Naive B cell (primary cell): ENCODE measurements at places on chromosomes 6 and 20. TPM values are rescaled to one million over a fixed set of nuclear protein-coding genes. Genes with fewer than 3 reads are reported as not detected.
A peak's percentile ranks its signal among the peaks of the same experiment; 100 is the strongest.

DNA sequence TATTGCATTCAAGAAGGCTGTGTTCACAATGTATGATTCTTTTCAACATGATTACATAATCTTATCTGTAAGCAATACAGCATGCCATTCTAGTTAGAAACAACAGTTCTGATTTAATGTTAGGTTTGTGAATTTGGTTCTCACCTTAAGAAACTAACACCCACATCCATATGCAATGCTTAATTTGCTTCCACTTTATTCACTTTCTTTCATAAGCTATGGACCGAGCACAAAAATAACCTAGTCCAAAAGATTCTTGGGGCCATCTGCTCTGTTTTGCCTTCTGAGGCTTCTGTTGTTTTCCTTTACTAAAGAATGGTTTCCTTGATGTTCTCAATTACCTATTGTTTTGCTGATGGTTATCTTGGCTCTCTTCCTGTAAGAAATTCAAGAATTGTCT lies 258.2 kb downstream of the EYS start:
- no peak for DNase-seq

DNA sequence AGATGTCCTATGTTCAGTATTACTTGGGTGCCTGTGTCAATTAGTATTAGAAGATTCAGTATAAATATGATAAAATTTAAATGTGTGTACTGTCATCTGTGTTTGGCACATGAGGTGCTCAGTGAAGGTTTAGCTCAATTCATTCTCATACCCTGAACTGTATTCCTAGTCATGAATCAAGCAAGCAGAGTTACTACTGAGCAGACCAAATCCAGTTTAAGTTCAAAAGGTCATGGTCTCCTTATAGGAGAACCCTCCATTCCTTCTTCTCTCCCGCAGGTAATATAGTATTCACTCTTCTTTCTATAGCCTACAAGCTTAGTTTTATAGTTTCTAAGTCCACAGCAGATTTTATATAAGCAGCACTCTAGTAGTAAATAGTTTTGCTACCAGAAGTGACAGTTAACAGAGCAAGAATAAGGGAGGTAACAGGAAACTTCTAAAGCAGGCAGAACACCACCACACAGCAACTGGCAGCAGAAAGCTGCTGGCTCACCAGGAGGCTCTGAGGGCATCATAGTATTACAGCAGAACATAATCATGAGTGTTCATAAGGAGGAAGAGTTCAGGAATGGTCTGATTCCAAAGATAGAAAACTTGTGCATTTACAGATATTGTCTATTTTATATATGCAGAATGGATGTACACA lies 133.2 kb downstream of the SLC16A10 start:
- DNase-seq = no peak

DNA sequence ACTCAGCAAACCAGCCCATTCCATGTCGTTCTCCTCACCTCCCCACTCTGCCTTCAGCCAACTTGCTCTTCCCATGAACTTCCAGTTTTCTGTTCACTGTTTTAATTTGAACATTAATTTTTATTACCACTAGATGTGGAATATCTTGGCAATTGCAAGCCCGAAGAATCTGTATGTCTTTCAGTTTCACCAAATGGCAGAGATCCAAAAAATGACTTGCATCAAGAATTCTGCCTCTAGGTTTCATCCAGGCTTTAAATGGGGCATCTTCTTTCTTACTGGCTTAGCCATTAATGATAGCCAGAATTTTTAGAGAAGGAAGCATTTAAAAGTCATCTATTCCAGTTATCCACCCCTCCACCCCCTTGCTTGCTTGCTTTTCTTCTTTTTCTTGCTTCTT lies 39.0 kb downstream of the CAP2 start:
- no peak for DNase-seq

DNA sequence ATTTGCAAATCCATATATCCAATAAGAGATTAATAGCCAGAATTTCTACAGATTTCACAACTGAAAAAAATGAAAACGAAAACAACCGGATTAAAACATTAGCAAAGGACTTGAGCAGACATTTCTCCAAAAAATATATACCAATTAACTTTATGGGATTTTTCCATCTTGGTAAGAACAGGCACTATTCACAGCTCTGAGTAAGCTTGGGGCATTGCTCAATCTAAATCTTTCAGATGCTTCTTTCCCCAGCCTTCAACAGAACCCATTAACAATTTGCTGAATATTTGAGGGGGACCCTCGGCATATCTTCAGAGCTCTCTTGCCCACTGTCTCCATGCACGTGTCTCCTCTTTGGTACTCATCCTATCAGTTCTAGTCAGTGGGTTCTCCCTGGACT lies 111.7 kb upstream of the CD93 start:
- no peak for DNase-seq

- no peak for DNase-seq
Measured at GRCh38 chr6:168166627-168167026, 87.6 kb upstream of the FRMD1 start.

DNA sequence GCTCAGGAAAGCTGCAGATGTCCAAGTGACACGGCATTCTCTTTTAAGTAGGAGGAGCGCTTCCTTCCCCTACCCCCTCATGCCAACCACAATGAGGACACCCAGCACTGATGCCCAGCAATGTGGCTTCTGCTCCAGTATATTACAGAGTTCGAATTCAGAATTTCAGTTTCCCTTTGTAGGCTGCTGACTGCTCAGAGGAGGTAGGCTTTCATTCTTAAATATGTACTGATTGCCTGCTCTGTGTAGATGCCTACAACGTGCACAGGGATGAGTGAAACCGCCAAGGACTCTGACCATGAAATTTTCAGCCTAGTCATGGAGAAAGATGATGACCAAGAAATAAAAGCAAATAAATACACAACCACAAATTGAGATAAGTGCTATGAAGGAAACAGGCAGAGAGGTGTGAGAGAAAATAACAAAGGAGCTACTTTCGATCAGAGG lies 50.9 kb upstream of the TNFAIP3 start:
- DNase-seq = no peak

GRCh38 chr6:30541515-30542403 lies 14.5 kb downstream of the GNL1 start:
- peak; percentile 79 for DNase-seq

GRCh38 chr20:25065625-25066338 lies 7.8 kb upstream of the ACSS1 start:
- DNase-seq = peak; percentile 79

- DNase-seq = no peak
Measured at GRCh38 chr6:118617417-118617816, 34.0 kb downstream of the CEP85L start.

GRCh38 chr6:33886673-33887144 lies 82.9 kb upstream of the MLN start:
- no peak for DNase-seq

DNA sequence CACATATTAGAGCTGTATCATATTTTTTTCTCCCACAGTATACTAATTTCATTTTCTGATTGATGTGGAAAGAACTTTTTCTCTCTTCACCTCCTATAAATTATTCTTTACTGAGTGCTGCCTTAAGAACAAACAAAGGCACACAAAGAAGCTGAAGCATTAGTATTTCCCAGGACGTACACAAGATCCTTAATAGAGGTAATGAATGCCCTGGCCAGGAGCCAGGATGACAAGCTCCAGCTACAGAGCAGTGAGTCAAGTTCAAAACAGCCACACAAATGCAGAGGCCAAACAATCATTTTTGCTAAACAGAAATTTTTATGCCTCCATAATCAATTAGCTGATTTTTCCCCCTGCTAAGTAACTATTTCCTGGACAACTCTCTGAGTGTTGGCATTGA lies 639.6 kb downstream of the EPHA7 start:
- DNase-seq = no peak

GRCh38 chr6:135346747-135347146 lies 150.8 kb downstream of the AHI1 start:
- DNase-seq = no peak

DNA sequence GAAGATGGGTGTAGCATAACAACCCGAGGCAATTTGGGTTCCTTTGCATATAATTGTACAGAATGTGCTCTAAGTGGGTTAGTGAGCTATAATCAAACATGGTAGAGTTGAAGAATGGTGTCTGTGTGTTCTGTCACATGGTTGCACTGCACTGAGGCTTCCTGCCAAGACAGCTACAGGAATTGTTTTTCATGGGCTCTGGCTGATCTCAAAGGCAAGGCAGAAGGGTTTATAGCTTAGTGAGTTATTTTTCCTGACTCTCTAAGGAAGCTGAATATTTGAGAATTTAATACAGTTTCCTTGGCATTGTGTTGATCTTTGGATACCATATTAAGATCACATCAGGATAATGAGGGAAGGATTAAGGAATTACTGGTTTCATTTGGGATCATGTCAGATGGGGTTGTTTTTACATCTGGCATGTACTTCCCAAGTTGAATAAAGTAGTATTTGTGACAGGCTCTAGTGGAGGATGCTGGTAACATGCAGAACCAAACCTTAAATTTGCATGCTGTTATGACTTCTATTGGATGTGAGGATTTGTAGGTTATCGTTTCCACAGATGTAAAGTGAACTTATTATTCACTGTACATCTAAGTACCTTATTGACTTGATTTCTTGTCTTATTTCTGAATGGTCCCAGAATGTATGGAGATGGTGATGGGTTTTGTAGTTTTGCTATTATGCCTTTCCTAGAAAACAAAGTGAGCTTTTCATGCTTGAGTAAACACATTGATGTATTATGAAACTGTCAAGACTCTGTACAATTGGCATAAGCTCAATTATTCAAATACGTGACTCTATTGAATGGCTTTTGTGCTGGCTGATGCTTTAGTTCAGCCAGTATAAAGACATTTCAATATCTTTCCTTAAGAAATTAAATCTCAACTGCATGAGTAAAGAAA lies 43.3 kb downstream of the LRRC1 start:
- no peak for DNase-seq

- no peak for DNase-seq
Measured at GRCh38 chr6:92125681-92126080, 1293.7 kb downstream of the EPHA7 start.

GRCh38 chr6:9007027-9007426 lies 571.7 kb upstream of the SLC35B3 start:
- DNase-seq = no peak

DNA sequence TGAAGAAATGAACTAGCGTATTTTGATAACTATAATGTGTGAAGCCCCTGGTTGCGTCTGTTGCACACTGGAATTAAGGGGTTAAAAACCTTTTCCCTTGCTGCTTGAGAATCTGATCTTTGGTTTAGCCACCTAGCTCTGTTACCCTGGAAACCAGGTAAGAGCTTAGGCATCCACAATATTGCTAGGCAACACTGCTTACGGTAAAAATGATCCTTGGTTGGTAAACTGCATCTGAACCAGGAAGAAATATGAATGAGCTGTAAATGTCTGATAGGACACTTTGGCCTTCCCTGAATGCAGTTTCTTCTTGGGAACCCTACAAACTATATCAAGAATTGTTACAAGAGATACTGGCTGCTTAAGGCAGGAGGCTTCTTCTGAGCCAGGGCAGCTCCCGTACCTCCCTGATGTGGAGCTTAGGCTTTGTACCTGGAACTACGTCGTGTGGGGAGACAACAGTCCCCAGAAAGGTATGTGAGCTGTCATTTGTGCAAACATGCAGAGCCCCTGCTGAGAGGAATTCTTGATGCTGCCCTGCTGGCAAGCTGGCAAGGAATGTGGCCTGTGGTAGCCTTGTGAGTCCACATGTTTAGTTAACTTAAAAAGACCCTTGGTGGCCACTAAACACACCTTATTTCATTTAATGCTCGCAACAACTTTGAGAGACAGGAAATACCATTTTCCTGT lies 18.4 kb downstream of the UBE3D start:
- no peak for DNase-seq

DNA sequence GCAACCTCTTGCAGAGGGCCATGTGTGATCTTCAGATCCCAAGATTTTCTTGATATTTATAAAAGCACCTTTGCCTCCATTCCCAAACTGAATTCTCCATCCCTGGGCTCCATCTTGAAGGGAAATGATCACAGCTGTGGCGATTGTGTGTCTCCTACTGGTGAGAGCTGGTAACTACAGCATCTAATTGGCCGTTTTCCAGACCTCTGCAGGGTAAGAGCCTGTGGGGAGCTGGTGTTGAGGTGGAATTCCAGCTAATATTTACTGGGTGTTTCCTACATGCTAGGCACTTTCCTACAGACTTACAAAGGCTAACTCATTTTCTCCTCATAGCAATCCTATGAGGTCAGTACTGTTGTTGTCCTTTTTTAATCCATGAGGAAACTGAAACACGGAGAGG lies 59.2 kb upstream of the FNDC1 start:
- DNase-seq = no peak

DNA sequence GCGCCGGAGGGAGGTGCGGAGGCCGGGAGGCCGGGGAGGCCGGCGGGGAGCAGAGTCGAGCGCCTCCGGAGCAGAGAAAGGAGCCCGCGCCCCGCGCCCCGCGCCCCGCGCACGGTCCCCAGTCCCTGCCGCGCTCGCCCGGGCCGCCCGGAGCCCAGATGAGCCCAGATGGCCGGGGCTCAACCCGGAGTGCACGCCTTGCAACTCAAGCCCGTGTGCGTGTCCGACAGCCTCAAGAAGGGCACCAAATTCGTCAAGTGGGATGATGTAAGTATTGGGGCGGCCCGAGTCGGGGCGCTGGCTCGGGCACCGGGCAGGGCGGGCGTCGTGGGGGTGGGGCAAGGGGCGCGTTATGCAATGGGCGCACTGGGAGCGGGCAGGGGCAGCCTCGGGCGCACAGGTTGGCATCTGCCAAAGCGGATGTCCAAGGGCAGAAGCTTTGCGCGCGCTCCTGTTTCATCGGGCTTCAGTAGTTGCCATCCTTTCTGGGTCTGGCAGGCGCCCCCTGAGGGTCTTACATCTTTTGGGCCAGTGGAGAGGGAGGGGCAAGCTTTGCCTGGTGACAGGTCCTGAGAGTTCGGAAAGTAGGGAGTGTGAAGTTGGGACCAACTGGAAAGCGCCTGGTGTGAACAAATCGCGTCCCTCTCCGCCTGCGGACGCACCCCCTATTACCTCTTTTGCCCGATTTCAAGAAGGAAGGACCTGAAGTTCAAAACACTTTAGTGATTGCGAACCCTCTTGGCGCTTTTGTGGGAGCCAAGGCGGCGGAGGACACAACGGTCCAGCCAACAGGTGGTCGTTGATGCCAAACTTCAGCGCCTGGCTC lies 631 bp downstream of the PLCB1 start:
- peak; percentile 1 for DNase-seq

DNA sequence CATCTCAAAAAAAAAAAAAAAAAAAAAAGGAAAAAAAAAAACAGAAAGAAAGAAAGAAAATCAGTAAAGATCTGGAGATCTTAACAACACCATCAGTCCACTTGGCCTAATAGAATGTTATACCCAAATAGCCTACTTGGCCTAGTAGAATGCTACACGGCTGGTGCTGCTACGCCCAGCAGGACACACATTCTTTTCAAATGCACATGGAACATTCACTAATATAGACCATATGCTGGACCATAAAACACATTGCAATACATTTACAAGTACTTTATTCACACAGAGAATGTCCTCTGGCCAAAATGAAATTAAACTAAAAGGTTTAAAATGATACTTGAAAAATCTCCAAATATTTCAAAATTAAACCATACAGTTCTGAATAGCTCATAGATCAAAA lies 80.0 kb upstream of the TNFAIP3 start:
- no peak for DNase-seq

- no peak for DNase-seq
Measured at GRCh38 chr20:51799401-51799860, 2.9 kb downstream of the SALL4 start.

GRCh38 chr6:163338671-163339405 lies 75.7 kb upstream of the QKI start:
- no peak for DNase-seq

ANKRD66 gene
- not detected for polyA plus RNA-seq

OOEP gene
- not detected for polyA plus RNA-seq

GSTA3 gene
- not detected for polyA plus RNA-seq

TNF gene
- polyA plus RNA-seq = 5.2 TPM

TFAP2A gene
- not detected for polyA plus RNA-seq

TINAG gene
- polyA plus RNA-seq = not detected

TRDN gene
- polyA plus RNA-seq = not detected

MOCS3 gene
- polyA plus RNA-seq = 4.1 TPM

SOD2 gene
- polyA plus RNA-seq = 78.8 TPM

WFDC5 gene
- polyA plus RNA-seq = not detected

CLVS2 gene
- polyA plus RNA-seq = not detected
